Ascending aorta (tissue), 2 donors: ENCODE measurements at places on chromosomes 4 and X. TPM values are rescaled to one million over a fixed set of nuclear protein-coding genes. Genes with fewer than 3 reads are reported as not detected.
A peak's percentile ranks its signal among the peaks of the same experiment; 100 is the strongest.

GRCh38 chrX:39542316-39542715, 555.4 kb downstream of the BCOR start:
- H3K27me3 ChIP-seq = no peaks in the 10 kb centered on the region
- no peak overlapping the region for H3K4me3 ChIP-seq
- no peak overlapping the region for H3K27ac ChIP-seq
- H3K36me3 ChIP-seq = no peaks in the 10 kb centered on the region

- no peak overlapping the region for H3K27ac ChIP-seq
- peaks cover 54% of the 10 kb centered on the region for H3K36me3 ChIP-seq
- H3K4me3 ChIP-seq = no peak overlapping the region
- H3K4me1 ChIP-seq = no peaks in the 10 kb centered on the region
- no peak for DNase-seq
- no peaks in the 10 kb centered on the region for H3K27me3 ChIP-seq
Measured at GRCh38 chr4:140662082-140662869, 93.5 kb upstream of the UCP1 start.

ETDB gene
- total RNA-seq = not detected

DNA sequence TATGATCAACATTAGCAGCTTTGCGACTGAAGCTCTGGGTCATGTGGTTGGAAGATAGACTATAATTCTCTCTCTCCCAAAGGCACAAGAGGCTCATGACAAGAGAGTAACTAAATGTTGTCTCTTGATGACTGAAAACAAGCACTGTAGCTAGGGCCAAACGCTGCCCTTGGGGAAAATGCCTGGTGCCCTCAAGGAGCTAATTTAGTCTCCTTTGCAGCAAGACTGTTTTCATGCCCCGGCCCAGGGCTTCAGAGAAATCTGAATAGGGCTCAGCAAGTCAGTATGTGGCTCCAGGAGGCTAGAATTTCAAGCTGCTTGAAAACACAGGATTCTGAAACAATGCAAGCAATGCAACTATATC, 411.9 kb downstream of the GPAT3 start:
- H3K36me3 ChIP-seq = no peaks in the 10 kb centered on the region
- H3K27me3 ChIP-seq = no peaks in the 10 kb centered on the region
- DNase-seq = no peak
- H3K27ac ChIP-seq = no peak overlapping the region
- no peaks in the 10 kb centered on the region for H3K4me1 ChIP-seq

WAS gene
- total RNA-seq = 29.5 TPM

- peak overlapping the region; percentile 47 for H3K27ac ChIP-seq
- peaks cover 17% of the 10 kb centered on the region for H3K4me1 ChIP-seq
- no peak overlapping the region for H3K4me3 ChIP-seq
- no peak for DNase-seq
- H3K27me3 ChIP-seq = no peaks in the 10 kb centered on the region
Measured at GRCh38 chr4:119592830-119593229, 35.8 kb downstream of the PDE5A start.
